Tibial artery (tissue), 4 donors: ENCODE measurements at places on chromosomes 3 and 15.
A peak's percentile ranks its signal among the peaks of the same experiment; 100 is the strongest.

DNA sequence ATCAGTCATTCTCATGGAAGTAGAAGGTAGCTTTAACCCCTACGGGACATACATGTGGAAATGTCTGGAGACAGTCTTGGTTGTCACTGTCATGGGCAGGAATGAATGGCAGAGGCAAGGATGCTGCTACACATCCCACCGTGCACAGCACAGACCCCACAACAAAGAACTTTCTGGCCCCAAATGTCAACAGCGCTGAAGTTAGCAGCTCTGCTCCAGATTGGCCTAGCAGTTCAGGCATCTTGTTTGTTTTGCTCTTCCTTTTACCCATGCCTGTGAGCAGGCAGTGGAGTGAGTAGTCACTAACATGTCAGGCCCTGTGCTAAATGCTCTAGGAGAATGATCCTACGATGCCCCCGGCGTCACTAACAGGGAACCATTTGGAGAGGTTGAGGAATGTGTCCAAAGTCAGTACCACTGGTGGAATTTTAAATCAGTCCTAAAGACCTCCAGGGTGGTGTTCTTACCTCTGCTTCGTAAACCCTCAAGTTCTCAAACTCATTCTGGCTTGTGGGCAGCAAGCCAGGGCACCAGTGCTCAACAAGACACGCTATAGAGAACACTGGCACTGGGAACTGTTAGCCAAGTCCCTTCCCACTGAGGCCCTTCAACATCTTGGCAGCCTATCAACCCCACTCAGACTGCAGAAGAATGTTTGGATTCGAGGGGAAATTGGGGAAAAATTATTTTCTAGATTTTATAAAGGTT lies 142.2 kb downstream of the FOXP1 start:
- H3K27ac ChIP-seq: no peak overlapping the region
- no peaks in the 10 kb centered on the region for H3K36me3 ChIP-seq
- no peak overlapping the region for H3K4me3 ChIP-seq
- H3K27me3 ChIP-seq: no peaks in the 10 kb centered on the region
- no peak for DNase-seq

DNA sequence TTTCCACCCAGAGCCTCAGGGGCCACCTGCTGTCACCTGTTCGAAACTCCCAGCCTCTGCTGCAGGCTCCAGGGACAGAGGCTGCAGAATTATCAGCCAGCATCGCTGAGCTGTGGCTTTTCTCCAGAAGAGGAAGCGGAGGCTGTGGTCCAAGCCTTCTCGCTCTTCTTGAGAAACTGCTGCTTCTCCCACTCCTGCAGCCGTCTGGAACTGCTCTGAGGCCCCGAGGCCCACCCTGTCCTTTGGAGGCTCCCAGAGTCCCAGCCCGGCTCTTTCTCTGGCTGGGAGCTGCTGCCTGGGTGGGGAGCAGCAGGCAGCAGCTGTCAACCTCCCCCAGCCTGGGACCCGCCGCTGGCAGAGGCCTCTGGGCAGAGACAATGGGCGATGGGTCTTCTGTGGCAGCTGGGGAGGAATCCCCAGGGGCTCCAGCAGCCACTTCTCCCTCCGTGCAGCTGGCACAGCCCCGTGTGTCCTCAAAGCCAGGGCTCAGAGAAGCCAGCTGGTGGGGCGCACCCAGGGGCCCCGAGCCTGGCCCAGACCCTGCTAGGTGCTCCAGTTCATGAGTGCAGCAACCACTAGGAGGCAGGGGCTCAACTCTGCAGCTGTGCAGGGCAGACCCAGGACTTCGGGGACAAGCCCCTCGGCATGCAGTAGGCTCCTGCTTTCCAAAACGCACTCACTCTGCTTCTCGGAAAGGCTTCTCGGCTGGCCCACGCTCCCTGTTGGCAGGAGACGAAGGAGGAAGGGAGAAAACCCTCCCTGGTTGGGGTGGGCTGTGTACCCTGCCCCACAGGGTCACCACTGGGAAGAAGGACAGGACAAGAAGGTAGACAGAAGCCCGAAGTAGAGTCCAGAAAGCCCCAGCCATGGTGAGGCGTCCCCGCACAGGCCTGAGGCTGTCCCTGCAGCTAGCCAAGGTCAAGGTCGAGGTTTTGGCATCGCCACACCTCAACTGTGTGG lies 49.9 kb upstream of the FURIN start:
- H3K4me3 ChIP-seq: no peak overlapping the region
- no peaks in the 10 kb centered on the region for H3K36me3 ChIP-seq
- H3K4me1 ChIP-seq: no peaks in the 10 kb centered on the region
- H3K27ac ChIP-seq: no peak overlapping the region

- no peak overlapping the region for H3K27ac ChIP-seq
- H3K36me3 ChIP-seq: no peaks in the 10 kb centered on the region
- DNase-seq: no peak
- no peak overlapping the region for H3K4me3 ChIP-seq
- H3K27me3 ChIP-seq: no peaks in the 10 kb centered on the region
Observed at GRCh38 chr3:132232231-132232792, 84.9 kb upstream of the ACP3 start.

GRCh38 chr3:148943506-148944205 lies 47.7 kb upstream of the GYG1 start:
- H3K27ac ChIP-seq: no peak overlapping the region
- DNase-seq: no peak
- H3K27me3 ChIP-seq: no peaks in the 10 kb centered on the region
- H3K36me3 ChIP-seq: no peaks in the 10 kb centered on the region
- no peak overlapping the region for H3K4me3 ChIP-seq

- H3K27ac ChIP-seq: no peak overlapping the region
- no peak overlapping the region for H3K4me3 ChIP-seq
- H3K27me3 ChIP-seq: no peaks in the 10 kb centered on the region
- H3K36me3 ChIP-seq: peaks cover 31% of the 10 kb centered on the region
- H3K4me1 ChIP-seq: no peaks in the 10 kb centered on the region
Observed at GRCh38 chr3:125478326-125478725, 41.7 kb downstream of the SNX4 start.

- H3K4me3 ChIP-seq: no peak overlapping the region
- H3K4me1 ChIP-seq: peaks cover 22% of the 10 kb centered on the region
- H3K27me3 ChIP-seq: no peaks in the 10 kb centered on the region
- no peak overlapping the region for H3K27ac ChIP-seq
- no peaks in the 10 kb centered on the region for H3K36me3 ChIP-seq
- no peak for DNase-seq
Observed at GRCh38 chr15:60970246-60971170, 258.6 kb downstream of the RORA start.

DNA sequence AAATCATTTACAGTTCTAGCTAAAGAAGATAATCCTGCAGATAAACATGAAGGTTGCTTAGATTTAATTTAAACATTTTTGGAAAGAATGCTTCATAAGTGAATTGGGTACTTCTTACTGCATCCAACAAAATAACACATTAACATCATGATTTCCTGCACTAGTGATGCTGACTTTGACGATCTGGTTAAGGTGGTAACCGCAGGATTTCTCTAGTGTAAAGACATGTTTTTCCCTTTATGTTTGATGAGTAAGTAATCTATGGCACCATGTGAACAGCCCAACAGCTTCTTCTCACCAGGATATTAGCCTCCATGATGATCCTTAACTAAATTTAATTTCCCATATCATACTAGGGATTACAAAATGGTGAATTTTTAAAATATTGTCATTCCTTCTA lies 14.1 kb downstream of the SPPL2A start:
- no peak overlapping the region for H3K27ac ChIP-seq
- H3K36me3 ChIP-seq: peaks cover 17% of the 10 kb centered on the region
- no peak overlapping the region for H3K4me3 ChIP-seq
- no peaks in the 10 kb centered on the region for H3K27me3 ChIP-seq

DNA sequence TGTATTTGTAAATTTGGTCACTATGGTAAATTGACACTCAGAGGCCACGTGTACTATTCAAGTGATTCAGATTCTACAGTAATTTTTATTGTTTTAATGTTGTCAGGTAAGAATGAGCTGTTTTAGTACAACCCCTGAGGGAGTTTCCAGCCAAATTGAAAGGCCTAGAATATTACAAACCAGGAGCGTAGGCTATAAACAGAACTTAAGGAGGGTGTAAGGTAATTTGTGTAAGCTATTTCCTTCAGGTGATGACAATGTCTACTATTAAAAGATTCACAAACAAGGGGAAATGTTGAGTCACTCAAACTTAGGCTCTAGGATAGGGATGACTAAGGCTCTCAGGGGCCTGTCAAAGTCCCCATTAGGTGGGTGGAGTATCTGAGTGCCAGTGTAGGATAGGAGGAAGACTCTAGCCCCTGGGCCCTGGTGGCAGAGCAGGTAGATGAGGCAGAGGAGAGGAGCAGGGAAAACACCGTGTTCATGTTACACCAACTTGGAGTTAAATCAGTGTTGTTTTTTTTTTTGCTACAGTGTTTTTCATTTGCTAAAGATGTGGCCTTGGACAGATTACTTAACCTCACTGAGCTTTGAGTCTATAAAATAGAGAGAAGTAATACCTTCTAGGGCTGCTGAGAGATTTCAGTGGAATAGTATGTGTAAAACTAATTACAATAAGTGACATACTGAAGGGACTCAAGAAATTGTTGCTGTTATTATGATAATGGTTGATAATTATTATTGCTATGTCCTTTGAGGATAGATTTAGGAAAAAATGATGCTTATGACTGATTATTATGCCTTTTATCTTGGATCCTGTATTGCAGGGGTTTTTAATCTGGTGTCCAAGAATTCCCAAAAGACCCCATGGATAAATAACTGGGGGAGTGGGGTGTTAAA lies 10.3 kb downstream of the TM4SF1 start:
- DNase-seq: no peak
- peaks cover 14% of the 10 kb centered on the region for H3K36me3 ChIP-seq

- H3K27ac ChIP-seq: peak overlapping the region; percentile 35
- H3K4me3 ChIP-seq: no peak overlapping the region
- no peak for DNase-seq
Observed at GRCh38 chr3:133570139-133570936, 3.1 kb upstream of the CDV3 start.

GRCh38 chr3:42511201-42511600 lies 8.8 kb downstream of the VIPR1 start:
- peak; percentile 71 for DNase-seq
- H3K4me1 ChIP-seq: peaks cover 57% of the 10 kb centered on the region
- H3K36me3 ChIP-seq: no peaks in the 10 kb centered on the region
- no peak overlapping the region for H3K4me3 ChIP-seq
- peak overlapping the region; percentile 83 for H3K27ac ChIP-seq
- H3K27me3 ChIP-seq: no peaks in the 10 kb centered on the region

DNA sequence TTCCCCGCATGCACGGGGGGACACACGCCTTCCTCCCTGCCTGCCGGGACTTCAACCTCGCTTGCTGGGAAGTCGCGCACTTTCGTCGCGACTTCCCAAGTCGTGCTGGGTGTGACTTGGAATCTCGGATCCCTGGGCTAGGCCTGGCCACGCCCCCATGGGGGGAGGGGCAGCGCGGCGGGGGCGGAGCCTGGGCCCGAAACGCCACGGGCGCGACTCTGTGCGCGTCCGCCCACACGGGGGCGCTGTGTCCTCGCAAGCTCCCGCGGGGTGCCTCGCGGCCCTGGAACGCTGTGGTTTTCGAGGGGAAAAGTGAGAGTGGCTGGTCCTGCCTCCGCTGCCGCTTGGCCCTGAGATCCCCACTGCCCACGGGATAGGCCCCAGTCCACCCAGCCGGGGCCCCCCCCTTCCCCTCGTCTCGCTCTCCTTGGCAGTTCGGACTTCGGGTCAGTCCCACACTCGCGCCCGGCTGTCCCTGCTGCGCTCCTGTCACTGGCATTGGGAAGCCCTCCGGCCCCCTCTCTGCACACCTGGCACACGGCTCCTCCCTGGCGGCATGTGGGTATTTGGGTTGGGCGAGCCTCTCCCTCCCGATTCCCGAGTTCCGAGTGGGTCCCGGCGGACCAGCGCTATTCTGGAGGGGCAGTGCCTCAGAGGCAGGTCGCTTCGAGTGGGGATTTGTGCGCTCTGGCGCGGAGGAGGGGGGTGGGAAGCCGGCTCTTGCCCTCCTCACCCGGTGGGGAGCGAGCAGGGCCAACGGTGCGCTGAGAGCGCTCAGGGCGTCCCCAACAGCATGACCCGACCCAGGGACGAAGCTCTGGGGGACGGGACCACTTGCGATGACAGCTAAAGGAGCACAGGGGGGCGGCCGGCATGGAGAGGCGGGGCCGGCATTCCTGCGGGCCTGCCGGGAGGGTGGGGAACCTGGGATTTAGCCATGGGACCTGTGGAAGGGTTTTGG lies 23.6 kb downstream of the SEC61A1 start:
- peak; percentile 76 for DNase-seq
- H3K4me3 ChIP-seq: peak overlapping the region; percentile 51
- H3K27ac ChIP-seq: peak overlapping the region; percentile 64
- no peaks in the 10 kb centered on the region for H3K27me3 ChIP-seq

- no peak for DNase-seq
- H3K4me1 ChIP-seq: peaks cover under 1% of the 10 kb centered on the region
- H3K27ac ChIP-seq: no peak overlapping the region
- no peaks in the 10 kb centered on the region for H3K36me3 ChIP-seq
- no peak overlapping the region for H3K4me3 ChIP-seq
- H3K27me3 ChIP-seq: no peaks in the 10 kb centered on the region
Observed at GRCh38 chr3:156627946-156628569, 46.3 kb upstream of the TIPARP start.

GRCh38 chr3:59246719-59247401 lies 197.0 kb upstream of the CFAP20DC start:
- no peak overlapping the region for H3K27ac ChIP-seq
- H3K36me3 ChIP-seq: no peaks in the 10 kb centered on the region
- no peaks in the 10 kb centered on the region for H3K4me1 ChIP-seq
- H3K4me3 ChIP-seq: no peak overlapping the region

- no peaks in the 10 kb centered on the region for H3K36me3 ChIP-seq
- DNase-seq: peak; percentile 41
Observed at GRCh38 chr3:194046995-194047645, 88.8 kb upstream of the HES1 start.

- no peak overlapping the region for H3K27ac ChIP-seq
- no peak overlapping the region for H3K4me3 ChIP-seq
- no peaks in the 10 kb centered on the region for H3K36me3 ChIP-seq
- no peaks in the 10 kb centered on the region for H3K27me3 ChIP-seq
- no peak for DNase-seq
Observed at GRCh38 chr3:156764751-156765150, 61.4 kb upstream of the LEKR1 start.

- peaks cover 23% of the 10 kb centered on the region for H3K36me3 ChIP-seq
- no peaks in the 10 kb centered on the region for H3K4me1 ChIP-seq
- H3K27ac ChIP-seq: no peak overlapping the region
- no peaks in the 10 kb centered on the region for H3K27me3 ChIP-seq
- no peak for DNase-seq
Observed at GRCh38 chr3:97959872-97960271, 12.4 kb downstream of the RIOX2 start.

- no peak within 1 kb of the TSS for H3K4me3 ChIP-seq
- H3K27me3 ChIP-seq: no peaks in the 10 kb centered on the region
- no peak within 1 kb of the TSS for H3K27ac ChIP-seq
- DNase-seq: no peak
- peaks cover 7% of the 10 kb centered on the region for H3K4me1 ChIP-seq
Observed at GRCh38 chr15:81196576-81197254, at the start of gene IL16. IL16 (plus strand) TSS chr15:81196879; CDS start chr15:81225400, 28,521 bp downstream.

DNA sequence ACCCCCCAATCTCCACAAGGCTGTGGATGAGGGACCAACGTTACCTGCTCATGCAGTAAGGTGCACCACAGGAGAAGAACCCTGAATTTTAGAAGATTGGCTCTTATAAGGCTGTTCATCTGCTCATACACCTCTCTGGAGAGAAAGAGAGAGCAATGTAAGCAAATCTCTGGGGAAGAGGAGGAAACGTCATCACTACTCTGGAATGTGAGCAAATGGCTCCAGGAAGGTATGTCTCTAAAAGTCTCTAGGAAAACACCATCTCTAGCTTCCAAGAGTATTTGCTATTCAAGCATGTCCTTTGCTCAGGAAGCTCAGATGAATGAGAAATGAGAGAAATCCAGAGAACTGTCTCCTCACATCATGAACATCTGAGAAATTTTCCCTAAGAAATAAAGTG lies 235.4 kb downstream of the TBL1XR1 start:
- H3K27ac ChIP-seq: no peak overlapping the region
- no peak for DNase-seq
- no peaks in the 10 kb centered on the region for H3K36me3 ChIP-seq
- H3K4me3 ChIP-seq: no peak overlapping the region
- no peaks in the 10 kb centered on the region for H3K27me3 ChIP-seq
